ENCODE measurements at places on chromosomes 3 and 15.

DNA sequence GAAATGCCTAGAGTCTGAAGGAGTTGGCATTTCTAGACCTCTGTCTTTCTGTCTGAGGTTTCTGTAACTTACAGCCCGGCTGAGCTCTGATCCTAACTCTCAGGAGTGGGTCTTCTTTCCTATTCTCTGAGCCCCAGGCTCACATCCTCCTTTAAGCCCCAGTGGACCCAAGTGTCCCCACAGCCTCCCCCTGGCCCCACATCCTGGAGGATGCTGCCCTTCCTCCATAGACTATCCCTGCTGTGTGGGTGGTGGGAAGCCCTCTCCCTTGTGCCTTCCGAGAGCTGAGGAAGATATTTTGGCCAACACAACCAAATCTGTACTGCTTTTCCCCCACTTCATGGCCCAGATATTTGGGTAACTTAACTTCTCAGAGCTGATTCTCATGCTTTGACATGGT is 151.3 kb downstream of the LRTM1 start:
- no peak for DNase-seq

GRCh38 chr15:63811942-63812550 is 21.7 kb downstream of the HERC1 start:
- DNase-seq, result no peak

- peak; percentile 85 for DNase-seq
Measured at GRCh38 chr3:141000027-141000663, 51.0 kb upstream of the SPSB4 start.

DNA sequence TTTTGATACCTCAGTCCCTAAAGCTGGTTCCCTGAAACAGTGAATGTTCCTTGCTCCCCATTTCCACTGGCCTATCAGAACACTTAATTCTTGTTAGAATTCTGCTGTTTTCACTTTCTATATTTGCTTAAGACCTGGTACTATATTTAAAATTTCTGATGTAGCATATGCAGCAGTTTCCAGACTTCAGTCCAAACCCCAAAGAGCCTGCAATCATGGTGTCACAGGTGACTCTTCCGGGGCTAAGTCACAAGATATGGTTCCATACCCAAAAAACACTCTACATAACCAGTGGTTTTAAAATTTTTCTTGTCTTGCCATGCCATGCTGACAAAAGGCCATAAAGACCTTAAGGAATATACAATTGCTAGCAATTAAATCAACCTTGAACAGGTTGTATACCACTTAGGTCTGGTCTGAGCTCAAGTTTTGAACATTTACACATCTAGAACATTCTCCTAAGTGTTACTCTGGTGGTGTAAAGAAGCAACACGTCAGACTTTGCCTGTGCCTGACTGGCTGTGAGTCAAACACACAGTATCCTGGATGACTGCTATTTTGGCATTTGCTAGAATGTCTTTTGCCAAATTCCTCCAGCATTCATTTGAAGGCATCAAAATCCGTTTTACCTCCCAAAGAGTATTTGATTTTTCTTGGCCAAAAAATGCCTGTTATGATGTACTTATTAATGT is 160.0 kb downstream of the FRMD5 start:
- DNase-seq, result no peak

DNA sequence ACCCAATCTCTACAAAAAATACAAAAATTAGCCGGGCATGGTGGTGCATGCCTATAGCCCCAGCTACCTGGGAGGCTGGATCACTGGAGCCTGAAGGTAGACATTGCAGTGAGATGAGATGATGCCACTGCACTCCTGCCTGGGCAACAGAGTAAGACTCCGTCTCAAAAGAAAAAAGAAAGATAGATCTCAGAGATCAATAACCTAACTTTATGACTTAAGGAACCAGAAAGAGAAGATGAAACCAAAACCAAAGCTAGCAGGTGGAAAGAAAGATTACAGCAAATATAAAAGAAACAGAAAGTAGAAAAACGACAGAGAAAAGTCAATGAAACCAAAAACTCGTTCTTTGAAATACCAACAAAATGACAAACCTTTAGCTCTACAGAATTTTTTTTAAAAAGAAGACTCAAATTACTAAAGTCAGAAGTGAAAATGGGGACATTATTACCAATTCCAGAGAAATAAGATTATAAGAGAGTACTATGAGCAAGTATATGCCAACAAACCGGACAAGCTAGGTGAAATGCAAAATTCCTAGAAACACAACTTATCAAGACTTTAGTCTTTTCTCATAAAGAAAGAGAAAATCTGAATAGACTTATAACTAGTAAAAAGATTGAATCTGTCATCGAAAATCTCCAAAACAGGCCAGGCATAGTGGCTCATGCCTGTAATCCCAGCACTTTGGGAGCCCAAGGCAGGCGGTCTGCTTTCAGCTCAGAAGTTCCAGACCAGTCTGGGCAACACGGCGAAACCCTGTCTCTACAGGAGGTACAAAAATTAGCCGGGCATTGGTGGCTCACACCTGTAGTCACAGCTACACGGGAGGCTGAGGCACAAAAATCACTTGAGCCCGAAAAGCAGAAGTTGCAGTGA is 35.0 kb downstream of the ACAP2 start:
- no peak for DNase-seq

DNA sequence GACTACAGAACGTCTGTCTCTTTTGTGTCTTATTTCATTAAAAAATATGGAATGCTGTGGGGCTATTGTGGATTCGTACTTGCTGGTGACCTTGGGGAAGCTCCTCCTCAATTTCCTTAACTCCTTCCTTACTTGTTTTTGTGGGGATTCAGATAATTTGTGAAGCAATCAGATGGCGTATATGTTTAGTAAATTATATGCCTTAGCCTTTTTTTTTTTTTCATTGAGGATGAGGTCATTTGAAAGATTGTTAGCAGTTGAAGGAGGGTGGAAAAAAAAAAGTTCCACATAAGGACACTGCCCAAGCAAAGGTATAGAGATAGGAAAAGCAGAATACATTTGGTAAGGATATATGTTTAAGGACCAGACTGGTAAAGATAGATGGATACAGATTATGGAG is 3.3 kb downstream of the RNF13 start:
- no peak for DNase-seq
